ENCODE measurements at places on chromosomes 6 and 20. TPM values are rescaled to one million over a fixed set of nuclear protein-coding genes. Genes with fewer than 3 reads are reported as not detected.

DNA sequence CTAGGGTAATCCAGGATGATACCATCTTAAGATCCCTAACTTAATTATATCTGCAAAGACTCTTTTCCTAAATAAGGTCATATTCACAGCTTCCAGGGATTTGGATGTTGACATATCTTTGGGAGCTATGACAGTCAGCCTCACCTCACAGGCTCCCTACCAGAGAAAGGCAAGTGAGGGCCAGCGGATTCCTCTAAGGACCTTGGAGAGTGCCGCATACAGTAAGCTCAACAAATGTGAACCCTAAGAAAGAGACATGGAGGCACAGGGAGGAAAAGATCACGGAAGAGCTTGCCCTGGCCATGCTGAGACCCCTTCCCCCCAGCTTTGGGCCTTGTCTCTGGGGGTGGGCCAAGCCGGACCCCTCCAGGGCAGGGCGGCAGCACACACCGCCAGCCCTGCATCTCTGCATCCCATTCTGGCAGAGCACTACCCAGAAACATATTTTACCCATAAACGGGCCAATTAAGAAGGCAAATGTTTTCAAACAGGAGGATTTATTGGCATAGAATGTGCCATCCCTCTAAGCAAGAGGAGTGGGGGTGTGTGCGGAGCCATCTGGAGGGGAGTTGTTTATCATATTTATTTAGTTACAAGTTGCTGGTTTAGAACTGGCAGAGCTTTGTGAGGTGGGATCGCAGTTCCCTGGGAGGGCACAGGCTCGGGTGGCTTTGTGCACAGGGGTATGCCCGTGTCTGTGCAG is 55.4 kb downstream of the CHMP4B start:
- no peak for DNase-seq

DNA sequence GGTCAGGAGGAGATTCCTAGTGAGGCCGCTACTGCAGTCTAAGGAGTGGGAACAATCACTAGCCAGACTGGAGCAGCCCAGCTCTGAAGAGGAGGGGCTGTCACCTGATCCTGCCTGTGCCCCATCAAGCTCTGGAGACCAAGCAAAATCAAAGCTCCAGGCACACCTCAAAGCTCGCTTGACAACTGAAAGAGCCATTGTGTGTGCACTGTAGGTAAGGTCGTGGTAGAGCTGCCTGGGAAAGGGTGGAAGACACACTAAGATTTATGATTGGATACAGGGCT is 58.2 kb downstream of the CSE1L start:
- no peak for DNase-seq

- peak; percentile 12 for DNase-seq
Measured at GRCh38 chr6:11536795-11537194, 754 bp upstream of the TMEM170B start.

GRCh38 chr6:117559299-117559698 is 43.0 kb downstream of the GOPC start:
- no peak for DNase-seq

- no peak for DNase-seq
Measured at GRCh38 chr20:18971574-18971973, 158.0 kb downstream of the SCP2D1 start.

GRCh38 chr6:131947986-131948661 is 3.0 kb downstream of the CCN2 start:
- no peak for DNase-seq

DNA sequence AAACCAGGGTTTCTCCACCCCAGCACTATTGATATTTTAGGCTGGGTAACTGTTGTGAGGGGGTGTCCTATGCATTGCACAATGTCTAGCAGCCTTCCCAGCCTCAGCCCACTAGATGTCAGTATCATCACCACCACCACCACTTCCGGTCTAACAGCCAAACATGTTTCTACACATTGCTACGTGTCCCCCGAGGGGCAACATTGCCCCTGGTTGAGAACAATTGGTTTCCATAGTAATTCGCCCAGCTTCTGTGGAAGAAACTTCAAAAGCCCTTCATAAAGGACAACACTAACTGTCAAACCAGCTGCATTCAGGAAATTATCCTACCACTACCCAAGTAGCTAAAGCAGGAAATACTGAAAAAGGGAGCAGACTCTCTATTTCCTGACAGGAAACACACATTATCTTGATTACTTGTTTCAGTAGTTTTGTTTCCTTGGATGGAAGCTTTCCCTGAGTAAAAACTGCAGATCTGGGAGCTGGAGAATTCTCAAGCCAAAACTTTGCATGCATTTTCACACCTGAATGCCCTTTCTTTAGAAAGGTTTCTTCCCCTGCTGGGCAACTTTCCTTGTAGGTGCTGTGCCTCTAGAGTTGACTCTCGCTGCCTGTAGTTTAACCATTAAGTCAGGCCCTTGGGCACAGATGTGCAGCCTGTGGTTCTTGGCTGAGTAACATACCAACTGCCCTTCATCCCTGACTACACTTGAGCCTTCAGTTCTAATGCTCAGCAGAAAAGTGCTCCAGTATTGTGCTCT is 23.6 kb downstream of the PKHD1 start:
- DNase-seq, result peak; percentile 73

- no peak for DNase-seq
Measured at GRCh38 chr6:87682310-87682709, 19.7 kb downstream of the AKIRIN2 start.

DNA sequence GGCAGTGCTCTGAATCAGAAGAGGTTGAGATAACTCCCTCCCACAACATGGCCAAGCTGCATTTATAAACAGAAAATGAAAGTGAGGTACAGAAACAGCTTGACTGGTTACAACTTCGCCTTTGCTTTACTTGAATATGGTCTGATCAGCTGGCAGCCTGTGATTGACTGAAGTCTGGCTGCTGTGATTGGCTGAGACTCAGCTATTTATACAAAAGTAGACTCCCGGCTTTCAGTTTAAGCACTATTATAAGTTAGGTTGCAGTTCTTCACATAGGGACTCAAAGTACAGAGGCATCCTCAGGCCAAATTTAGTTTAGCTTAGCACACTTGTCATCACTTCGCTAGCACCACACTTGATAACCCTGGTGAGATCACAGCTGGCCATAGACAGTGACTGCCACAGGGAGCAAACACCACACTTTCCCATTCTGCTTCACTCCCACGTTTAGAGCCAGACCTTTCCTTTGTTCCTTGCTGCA is 362.6 kb downstream of the EPM2A start:
- no peak for DNase-seq

DNA sequence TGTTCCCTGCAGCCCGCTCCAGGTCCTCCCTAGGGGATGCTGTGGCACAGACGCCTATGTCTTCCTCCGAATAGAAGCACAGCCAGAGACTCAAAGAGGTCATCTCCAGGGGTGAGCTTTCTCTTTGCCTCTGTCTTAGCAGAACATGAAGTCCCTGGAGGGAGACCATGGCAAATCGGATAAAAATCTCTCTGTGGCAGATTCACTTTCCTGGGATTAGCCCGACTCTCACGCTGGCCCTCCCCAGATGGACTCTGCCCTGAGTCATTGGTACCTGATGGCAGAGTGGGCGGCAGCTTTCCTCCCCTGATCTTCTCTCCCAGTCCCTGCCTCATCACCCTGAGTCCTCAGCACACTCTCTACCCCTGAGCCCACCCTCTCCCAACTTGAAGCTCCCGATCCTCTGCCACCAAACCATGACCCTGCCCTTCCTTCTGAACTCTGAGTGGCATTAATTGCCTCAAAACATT is 58.0 kb upstream of the CCDC167 start:
- no peak for DNase-seq

GRCh38 chr6:137728386-137729349 is 138.4 kb upstream of the TNFAIP3 start:
- peak; percentile 43 for DNase-seq

GRCh38 chr6:161489626-161490306 is 215.9 kb upstream of the AGPAT4 start:
- no peak for DNase-seq

DNA sequence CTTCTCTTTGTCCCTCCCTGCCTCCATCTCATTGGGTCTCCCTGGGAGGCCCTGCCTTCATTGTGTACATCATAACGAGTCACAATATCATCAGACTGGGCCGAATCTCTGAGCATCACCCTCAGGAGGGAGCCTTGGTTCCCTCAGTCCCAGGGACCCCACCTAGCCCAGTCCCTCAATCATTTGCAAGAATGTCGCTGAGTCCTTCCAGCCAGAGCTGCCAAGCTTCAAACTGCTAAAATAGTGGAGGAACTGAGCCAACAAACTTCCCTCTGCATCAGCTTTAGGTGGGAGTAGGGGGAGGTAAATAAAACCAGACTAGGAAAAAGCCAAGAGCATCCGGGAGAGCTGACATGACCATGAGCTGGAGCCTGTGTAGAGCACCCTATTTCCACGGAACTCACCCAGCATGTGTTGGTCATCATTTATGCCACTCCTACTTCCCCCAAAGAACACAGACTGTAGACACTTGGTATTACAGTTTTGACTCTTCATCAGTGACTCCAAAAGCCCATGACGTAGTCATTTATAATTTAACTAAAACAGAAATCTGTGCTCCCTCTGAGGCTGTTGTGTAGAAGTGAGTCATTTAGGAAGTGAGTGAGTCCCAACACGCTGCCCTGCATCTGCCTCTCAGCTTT is 28.8 kb upstream of the IL17A start:
- DNase-seq, result no peak

GRCh38 chr6:26484161-26484560 is 15.9 kb upstream of the BTN1A1 start:
- DNase-seq, result no peak

DNA sequence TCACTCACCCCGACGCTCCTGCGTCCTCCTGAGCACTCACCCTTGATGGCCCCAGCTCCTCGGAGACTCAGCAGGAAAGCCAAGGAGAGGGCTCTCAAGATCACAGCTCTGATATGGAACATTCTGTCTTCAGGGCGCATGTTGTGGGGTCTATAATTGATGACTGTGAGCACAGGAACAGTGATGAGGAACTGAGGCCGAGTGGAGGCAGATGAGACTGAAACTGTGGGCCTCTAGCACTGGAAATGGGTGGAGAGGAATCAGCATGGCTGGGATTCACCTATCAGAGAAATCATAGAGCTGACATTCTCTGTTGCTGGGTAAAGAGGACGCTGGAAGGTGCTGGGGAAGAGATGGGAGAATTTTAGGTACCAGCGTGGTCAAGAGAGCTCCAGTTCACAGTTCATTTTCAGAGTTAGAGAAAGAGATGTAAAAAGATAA is at the start of gene HLA-DPA1:
HLA-DPA1 (minus strand) TSS at position 219 of the 441 bp plus-strand sequence.
- no peak for DNase-seq

DNA sequence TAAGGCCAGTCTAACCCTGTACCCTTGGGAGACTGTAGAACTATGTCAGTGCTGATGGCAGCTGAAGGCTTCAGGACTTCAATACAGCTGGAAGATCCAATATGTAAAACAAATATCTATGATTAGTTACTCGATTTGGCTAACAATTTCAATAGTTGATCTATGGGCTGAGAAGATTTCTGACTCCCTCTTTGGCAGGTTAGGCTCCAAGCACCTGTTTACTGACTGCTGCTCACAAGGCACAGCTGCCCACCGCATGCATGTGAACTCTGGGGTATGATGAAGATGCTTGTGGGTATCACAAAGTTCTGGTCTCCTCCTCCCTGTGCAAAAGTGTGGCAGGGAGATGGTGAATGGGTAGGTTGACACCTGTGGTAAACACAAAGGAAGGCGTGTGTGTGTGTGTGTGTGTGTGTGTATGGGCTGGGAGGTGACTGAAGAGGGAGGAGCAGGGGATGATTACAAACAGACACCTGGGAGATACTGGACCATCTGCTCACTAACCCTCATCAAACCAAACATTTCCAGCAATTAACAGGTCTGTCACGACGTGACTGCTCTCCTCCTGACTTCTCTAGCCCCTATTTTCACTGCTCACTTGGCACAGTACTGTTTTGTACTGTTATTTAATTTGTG is 18.1 kb downstream of the ELMO2 start:
- DNase-seq, result no peak

- no peak for DNase-seq
Measured at GRCh38 chr6:167122041-167122826, 662 bp upstream of the CCR6 start.

DNA sequence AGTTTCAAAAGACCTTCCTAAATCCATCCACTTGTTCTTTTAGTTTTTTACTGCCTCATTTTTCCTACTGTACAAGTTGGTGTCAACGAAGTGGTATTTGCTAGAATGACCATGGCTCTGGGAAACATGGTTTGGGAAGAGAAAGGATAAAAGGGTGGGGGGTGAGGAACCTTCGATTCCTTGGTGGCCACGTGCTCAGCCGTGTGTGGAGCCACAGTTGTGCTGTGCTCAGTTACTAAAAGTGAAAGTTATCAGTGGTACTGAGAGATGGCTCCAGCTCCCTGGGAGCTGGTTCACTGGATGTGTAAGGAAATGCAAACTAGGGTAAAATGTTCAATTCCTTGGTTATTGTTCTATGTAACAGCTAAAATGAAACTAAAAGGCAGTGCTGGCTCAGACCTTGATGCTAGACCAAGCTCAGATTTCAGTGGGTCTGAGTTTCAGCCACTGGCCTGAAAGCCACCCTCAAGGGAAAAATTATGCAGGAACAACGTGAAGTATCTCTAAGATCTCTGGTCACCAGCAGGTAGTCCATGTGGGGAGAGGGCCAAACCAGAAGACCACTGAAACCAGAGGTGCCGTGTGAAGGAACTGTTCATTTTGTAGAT is 7.4 kb upstream of the SLC22A2 start:
- DNase-seq, result no peak

GRCh38 chr20:25219365-25219764 is 23.9 kb downstream of the ENTPD6 start:
- DNase-seq, result no peak

DNA sequence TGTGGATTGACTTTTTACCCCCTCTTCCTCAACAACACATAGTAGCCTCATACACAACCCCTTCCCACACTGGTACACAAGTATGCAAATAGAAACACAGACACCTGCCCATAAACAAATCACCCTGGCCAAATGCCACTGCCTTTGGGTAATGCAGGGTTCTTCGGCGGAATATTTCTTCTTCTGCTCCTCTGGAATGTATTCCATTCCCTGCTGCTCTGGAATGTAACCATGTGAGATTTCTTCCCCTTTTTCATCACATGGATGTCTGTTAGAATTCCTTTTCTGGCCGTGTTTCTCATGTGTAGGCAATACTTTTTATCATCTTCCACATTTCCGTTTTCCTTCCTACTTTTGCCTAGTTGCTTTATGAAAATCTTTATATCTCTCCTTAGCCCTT is 76.1 kb upstream of the TPD52L1 start:
- DNase-seq, result no peak

Gene MATN4
- not detected for total RNA-seq

Gene PKIB
- 172 TPM for total RNA-seq

Gene RPP40
- total RNA-seq, result 24.8 TPM

Gene PREP
- total RNA-seq, result 27.2 TPM

Gene DEFB124
- not detected for total RNA-seq

Gene HSPA1A
- 83.3 TPM for total RNA-seq

Gene ACAT2
- 58.0 TPM for total RNA-seq

Gene FOXC1
- total RNA-seq, result 1.1 TPM

Gene TRIM10
- total RNA-seq, result 0.12 TPM

Gene MMP24OS
- 19.0 TPM for total RNA-seq

Gene WFDC5
- not detected for total RNA-seq

Gene GPLD1
- 5.0 TPM for total RNA-seq

Measured in hepatocyte (in vitro differentiated cells).